ENCODE measurements at places on chromosomes 2 and 18.
A peak's percentile ranks its signal among the peaks of the same experiment; 100 is the strongest.

DNA sequence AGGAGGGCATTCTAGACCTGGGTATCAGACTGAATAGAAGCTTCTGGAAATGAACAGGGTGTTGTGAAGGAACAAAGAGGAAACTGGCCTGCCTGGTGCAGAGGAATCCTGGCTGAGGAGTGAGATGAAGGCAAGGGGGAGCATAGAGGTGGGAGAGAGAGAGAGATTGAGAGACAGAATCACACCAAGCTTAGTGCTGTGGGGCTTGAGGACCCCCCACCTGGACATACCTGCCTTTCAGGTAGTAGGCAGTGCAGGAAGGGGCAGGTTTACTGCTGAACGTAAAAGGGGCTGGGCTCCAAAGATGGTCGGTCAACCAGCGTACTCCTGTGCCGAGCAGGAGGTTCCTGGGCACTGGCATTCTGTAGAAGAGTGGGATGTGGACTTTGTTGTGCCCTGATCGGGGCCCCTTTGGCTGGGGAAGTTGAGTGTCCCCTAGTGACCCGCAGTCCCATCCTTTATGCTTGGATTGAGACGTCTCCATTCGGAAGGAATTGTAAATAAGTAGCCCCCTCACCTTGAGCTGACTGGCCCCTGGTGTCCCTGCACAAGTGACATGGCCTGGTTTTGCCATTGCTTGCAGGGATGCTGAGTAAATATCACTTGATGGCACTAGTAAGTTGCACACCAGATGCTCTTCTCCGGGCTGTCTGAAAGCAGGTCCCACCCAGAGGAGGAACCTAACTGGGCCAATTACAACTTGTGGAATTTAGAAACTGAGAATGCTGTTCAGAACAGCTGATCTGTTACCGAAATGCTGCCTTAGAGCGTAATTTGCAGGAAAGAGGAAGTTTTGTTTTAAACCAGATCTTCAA lies 1.4 kb downstream of the UBE2F start:
- no peak for DNase-seq

- no peak for DNase-seq
Measured at GRCh38 chr2:183522489-183523266, 398.4 kb downstream of the NUP35 start.

- DNase-seq, result no peak
Measured at GRCh38 chr2:9990736-9991135, 39.2 kb downstream of the GRHL1 start.

DNA sequence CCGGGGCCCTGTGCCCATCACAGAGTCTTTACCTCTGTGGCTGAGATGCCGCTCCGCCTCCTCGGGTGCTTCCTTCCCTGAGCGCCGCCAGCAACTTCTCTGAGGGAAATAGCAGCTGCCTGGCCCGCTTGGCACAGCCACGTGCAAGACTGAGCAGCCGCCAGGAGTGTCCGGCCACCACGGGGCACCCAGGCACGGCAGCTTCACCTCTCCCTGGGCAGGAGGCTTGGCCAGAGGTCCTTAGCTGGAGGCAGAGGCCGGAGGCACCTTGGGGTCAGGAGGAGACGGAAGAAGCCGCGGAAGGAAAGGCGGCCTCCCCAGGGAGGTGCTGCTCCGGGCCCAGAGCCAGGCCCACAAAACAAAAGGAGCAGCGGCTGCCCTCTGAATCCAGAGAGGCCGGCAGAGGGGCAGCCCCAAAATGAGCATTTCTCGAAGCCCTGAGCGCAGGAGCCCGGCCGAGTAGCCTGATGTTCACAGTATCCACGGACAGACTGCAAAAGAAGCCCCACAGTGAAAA lies 6.0 kb upstream of the LIMS2 start:
- peak; percentile 52 for DNase-seq

GRCh38 chr2:71586471-71586870 lies 133.1 kb downstream of the DYSF start:
- DNase-seq, result no peak

DNA sequence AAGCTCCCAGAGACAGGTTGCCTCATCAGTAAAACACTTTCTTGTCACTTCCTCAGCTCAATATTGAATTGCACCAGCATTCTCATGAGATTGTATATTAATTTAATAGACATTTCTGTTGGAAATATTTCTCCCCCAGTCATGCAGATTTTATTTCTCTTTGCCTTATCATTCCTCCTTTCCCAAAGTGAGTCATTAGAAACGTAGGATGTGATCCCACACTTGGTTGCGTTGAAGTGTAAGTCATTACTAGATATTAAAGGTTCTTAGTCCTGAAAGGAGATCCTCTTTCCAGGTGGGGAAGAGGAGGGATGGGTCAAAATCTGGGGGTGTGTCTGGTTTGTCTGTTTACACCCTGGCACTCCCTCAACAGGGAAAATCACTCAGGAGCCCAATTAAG lies 438.2 kb downstream of the SLC4A3 start:
- no peak for DNase-seq

DNA sequence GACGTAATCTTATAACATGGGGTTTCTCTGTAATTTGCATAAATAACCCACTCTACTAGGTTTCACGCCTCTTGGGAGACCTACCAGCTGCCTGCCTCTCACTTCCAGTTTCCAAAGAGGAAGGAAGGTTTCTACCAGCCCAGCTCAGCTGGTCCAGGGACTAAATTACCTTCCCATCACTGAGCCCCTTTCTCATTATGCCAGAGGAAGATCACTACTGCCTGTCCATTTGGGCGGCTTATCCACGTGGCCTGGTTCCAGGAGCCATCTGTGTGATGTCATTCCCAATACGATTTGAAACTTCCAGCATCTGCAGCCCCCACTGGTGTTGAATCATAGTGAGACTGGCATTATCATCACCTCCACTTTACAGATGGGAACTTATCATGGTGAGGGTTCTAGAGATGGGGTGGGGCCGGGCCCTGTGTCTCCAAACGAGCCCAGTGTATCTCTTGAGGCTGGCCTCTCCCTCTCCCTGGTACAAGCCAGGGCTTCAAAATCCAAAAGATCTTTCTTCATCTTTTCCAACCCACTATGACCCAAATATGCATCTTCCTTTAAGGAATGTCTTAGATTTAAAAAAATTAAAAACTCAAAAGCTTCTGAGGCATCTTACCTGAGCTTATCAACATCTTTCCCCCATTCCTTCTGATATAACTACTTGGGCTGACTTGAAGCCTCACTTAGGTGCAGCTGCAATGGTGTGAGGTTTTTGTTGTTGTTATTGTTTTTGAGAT lies 140.8 kb downstream of the DDX1 start:
- DNase-seq, result no peak

GRCh38 chr2:46909150-46909549 lies 6.5 kb downstream of the MCFD2 start:
- no peak for DNase-seq

DNA sequence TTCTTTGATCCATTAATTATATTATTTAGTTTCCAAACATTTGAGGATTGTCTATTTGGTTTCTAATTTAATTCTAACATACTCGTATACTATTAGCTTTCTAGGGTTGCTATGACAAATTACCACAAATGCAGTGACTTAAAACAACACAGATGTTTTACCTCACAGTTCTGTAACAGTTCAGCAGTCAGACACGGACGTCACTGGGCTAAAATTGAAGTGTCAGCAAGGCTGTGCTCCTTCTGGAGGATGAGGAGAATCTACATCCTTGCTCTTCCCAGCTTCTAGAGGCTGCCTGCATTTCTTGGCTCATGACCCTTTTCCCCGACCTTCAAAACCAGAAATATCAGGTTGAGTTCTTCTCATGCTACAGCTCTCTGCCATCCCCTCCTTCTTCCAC lies 117.6 kb downstream of the TFCP2L1 start:
- no peak for DNase-seq

DNA sequence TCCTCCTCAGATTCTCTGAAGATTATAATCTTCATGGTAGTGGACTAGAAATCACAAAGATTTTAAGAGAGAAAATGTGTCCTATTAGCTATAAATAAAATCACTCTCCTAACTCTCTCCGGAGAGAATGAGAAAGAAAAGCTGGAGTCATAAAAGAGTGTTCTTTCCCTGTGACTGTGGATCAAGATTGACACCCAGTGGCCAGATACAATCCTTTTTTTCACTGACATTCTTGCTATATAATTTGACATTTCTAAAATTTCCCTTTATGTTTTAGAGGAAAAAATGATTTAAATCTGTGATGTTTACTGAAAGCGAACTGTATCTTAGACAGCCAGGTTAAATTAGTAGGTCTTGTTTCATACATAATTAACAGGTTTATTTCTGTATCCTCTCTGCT lies 35.4 kb upstream of the LRP2 start:
- no peak for DNase-seq

DNA sequence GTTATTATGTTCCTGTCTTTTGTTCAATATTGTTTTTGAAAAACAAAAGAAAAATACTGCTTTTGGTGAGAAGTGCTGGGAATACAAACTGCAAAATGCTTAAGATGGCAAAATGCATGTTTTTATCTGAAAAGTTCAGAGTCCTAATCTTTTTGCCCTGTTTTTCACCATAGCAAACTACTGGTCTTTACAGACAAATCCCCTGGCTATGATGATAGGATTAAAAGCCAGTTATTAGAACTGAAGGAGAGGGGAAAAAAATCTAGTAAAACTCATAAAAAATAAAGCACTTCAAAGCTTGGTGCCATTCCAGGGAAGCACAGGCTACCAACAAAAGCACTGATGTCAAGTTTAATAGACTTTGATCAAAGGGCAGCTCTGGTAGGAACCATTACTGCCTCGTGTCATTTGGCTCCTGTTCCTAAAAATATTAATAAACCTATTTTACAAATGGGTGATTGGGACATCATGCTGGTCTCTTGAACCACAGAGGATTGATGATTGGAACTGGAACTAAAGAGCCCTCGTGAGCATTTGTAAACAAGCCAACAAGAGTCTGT lies 194.7 kb downstream of the RAB3GAP1 start:
- no peak for DNase-seq

DNA sequence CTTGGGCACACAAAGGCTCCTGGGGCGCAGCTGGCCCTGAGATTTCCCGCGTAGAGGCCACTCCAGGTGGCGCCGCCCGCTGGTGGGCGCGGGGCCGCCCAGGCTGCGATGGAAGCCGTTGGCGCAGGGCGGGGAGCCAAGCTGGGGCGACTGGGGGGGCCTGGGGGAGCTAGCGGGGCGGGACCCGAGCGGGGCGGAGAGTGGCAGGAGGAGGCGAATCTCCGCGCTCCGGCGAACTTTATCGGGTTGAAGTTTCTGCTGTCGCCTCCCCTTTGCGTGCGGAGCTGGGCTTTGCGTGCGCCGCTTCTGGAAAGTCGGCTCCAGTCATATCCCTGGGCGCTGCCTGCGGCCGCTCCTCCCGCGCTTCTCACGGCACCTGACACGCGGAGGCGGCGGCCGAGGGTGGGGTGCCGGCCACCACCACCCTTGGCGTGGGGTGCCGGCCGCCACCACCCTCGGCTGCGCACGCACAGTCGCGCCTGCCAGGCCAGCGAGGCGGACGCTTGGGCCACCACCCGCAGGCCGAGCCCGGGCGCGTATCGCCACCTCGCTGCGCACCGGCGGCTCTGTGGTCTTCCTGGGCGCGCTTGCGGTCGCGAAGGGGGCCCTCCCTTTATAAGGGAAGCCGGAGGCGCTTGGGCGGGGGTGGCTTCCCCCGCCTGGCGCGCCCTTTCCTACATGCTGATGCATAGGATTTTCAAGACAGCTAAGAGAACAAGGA lies 919 bp upstream of the CYP1B1 start:
- DNase-seq, result peak; percentile 89

DNA sequence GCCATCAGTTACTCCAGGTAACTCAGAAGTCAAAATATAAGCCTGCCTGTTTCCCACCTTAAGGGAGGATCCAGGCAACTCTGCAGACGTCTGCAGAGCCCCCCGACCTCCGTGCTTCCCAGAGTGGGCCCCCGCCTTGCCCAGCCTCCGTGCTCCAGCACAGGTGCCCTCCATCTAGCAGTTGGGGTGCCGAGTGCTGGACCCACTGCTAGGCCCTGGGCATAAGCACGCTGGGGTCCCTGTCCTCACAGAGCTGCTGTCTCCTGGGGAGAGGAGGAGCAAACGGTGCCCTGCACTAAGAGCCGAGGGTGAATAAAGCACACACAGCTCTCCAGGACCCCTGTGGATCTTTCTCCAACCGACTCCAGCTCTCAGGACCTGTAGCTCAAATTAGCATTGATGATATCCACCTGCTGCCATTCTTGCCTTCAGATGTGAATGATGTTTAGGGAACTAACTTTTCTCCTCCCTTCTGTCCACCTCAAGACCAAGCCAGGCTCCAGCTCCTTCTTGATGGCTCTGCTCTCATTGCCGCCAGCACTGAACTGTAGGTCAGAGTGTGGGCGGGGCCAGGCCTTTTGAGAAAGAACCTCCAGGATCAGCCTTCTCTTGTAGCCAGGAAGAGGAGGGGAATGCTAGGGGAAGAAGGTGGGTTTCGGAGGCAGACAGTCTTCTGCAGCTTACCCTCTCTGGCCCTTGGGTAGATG lies 121.2 kb downstream of the SMAD7 start:
- DNase-seq, result peak; percentile 46

DNA sequence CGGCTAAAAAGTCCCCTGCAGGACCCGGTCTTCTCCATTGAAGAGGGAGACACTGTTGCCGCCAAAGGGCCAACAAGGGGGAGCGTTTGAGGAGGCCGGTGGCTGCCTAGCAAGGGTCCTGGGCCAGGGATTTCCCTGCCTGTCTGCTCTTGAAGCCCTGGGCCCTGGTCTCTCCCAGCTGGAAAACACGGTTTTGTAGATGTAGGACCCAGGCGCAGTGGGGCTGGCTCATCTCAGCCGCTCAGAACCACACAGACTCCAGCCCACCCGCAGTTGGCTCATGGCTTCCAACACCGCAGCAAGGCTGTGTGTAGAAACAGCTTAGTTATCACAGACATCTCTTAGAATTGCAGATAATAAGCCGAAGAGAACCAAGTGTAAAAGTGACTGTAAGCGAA lies 57.1 kb upstream of the TWIST2 start:
- DNase-seq, result no peak

DNA sequence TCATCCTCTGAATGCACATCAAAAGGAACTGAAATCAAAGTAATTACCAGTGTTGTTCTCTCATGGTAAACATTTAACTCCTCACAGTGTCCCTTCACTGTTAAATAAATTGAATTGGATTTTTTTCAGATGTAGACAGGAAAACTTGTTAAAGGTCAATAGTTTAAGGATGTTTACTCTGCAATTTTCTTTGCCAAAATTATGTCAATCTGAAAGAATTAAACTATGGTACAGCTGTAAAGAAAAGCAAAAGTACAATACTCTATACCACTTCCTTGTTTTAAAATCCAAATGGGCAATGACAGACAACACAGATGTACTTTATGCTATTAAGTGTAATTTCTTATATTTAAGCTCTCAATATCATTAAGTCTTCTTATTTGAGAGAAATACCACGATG lies 153.2 kb downstream of the WDPCP start:
- DNase-seq, result no peak

- DNase-seq, result no peak
Measured at GRCh38 chr18:8627107-8627472, 17.9 kb downstream of the RAB12 start.

- DNase-seq, result no peak
Measured at GRCh38 chr2:172223601-172224054, 120.9 kb upstream of the DLX2 start.

DNA sequence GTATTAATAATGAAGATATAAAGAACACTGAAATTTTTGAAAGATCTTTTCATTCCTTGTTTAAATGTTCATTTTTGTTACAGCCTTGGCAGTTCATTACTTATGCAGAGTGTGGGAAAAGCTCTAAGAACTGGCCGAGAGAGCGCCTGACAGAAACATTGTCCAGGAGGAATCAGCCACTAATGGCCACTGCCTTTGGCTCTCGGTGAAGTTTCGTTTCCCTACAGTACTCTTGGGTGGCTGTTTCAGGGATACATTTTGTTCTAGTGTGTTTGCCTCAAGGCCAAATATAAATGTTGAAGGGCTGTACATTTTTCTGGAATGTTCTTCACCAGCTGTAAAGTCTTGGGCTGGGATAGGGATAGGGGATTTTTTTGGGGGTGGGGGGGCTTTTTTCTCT lies 10.7 kb downstream of the SPTBN1 start:
- no peak for DNase-seq

- DNase-seq, result no peak
Measured at GRCh38 chr2:195695002-195695631, 38.1 kb downstream of the SLC39A10 start.
